ENCODE measurements at places on chromosomes 2 and 18.
A peak's percentile ranks its signal among the peaks of the same experiment; 100 is the strongest.

GRCh38 chr2:241036397-241036963, 38.1 kb downstream of the SNED1 start:
- DNase-seq: no peak

DNA sequence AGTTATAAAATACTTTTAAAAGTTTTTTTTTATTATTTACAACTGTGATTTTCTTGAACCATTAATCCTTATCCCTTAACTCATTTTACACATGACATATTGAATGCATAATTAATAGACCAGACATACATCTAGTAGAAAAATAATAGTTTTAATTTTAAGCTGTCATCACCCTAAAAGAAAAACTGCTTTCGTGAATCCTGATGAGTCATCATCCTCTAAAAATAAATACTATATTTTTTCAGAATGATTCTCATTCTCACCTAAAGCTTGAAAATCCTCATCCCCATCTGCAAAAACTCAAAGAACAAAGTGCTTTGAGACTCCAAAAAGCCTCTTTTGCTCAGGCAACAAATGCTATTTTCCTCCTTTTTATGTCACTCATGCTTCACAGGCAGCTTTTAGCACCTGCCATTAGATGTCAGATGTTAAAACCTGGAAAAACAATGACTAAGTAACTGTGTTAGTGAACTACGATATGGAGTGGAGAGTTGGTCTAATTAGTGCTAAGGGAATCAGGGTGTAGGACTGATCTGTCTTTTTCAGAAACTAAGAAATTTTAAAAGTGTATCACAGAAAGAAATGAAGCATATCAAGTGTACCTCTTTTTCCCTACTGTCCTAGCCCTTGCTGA, 297.6 kb downstream of the TMX3 start:
- no peak for DNase-seq

DNA sequence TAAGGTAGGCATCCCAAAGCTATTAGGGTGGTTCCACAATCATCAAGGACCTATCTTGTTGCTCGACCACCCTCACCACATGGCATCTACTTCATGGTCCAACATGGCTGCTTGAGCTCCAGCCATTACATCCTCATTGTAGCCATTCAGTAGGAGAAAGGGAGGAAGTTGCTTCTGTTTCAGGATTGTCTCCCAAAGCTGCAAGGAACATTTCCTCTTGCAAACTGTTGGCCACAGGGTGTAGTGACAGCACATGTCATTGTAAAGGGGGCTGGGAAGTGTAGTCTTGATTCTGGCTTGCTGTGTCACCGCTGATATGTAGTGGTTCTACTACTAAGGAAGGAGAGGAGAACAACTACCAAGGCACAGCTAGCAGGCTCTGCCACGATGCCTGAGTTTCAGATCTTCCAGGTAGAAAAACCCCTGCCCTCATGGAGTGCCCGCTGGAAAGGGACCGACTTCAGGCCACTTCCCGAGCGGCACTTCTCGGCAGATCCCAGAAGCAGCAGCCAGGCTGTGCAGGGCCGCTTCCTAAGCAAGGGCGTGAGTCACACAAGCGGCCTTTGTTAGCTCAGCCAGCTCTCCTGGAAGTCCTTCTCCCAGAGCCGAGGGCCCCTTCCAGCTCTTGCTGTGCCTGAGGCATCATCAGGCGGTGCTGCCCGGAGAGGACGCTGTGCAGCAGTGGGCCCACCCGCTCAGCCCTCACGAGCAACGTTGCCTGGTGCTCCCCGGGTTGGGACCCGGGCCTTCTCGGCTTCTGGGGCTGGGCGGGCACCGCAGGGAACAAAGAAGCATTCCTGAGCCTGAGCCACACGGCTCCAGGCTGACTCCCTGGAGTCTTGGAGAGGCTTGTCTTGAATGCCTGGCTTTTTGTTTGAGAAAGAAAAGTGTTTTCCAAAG, 58.2 kb downstream of the HS6ST1 start:
- DNase-seq: no peak

- DNase-seq: no peak
Measured at GRCh38 chr2:235270291-235270690, 223.6 kb upstream of the AGAP1 start.

GRCh38 chr2:165863810-165864261, 69.8 kb upstream of the GALNT3 start:
- DNase-seq: peak; percentile 8

DNA sequence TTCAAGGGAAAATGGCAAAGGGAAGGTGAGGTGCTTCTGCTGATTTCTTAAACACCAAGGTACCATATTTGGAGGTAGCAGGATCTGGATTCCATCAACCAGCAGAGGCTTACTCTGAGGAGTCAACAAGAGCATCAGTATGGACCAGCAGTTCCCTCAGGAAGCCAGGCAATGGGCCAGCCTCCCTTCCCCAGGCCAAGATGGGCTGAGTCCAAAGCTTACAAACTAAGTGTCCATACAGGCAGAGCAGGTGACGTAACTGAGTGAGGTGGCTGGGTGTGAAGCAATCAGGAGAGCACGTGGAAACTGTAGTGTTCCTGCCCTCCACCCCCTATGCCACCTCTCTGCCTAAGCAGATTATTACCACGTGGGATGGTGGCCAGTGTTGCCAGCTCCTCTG, 134.2 kb upstream of the HNRNPA3 start:
- DNase-seq: no peak

GRCh38 chr18:3402982-3403451, 47.0 kb upstream of the TGIF1 start:
- no peak for DNase-seq

DNA sequence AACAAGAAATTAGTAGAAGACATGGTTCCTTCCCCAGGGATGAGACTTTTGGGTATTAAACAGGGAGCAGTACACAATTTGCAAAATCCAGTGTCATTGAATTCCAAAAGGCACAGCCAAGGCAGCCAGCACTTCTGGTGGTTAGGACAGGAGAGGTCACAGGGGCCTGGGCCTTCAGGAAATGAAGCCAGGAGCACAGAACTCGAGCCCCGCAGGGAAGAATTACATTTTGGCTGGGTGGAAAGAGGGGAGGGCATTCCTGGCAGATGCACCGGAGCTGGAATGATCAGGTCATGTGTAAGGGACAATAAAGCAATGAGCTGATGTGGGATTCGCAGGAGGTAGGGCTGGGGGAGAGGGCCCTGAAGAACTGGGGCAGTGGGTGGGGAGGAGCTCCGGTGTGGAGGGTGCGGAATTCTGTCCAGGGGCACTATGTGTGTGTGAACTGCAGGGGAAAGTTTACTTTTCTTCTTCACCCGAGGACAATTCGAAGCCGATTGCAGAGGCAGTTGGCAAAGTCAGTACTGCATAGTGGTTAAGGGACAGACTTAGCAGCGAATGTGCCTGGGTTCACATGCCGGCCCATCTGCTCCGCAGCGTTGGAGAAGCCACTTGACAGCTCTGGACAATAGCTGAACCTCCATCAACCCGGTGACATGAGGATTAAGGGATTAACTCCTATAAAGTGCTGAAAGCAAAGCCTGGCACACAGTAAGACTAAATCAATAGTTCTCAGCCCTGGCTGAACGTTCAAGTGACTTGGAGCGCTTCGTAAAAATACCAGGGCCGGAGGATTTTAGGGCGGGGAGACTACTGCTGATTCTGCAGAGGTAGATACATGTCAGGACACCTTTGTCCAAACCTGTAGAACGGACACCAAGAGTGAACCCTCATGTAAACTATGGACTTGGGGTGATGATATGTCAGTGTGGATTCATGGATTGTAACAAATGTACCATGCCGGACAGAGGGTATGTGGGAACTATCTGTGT, 36.4 kb downstream of the ALPK2 start:
- DNase-seq: no peak

DNA sequence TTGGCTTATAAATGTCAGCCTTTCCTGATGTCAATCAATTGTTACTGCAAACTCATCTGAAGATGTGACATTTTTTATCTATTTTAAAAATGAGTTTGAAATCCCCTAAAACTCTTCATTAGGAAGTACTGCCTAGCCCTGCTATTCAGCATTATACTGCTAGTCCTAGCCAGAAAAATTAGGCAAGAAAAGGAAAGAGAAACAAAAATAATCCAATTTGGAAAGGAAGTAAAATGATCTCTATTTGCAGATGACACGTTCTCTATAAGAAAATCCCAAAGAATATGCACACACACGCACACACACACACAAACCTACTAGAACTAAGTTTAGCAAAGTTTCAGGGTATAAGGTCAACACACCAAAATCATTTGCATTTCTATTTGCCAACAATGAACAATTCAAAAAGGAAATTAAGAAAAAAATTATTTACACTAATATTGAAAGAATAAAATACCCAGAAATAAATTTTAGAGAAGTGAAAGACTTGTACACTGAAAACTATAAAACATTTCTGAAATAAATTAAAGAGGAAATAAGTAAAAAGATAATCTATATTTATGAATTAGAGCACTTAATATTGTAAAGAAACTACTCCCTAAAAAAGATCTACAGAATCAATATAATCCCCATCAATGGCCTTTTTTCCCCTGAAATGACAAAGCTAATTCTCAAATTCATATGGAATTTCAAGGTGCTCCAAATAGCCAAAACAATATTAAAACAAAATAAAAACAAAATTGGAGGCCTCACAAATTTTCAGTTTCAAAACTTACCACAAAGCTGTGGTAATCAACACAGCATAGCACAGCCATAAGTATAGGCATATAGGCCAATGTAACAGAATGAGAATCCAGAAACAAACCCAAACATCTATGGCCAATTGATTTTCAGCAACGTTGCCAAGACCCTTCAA, 433.7 kb upstream of the TRIB2 start:
- DNase-seq: no peak

Data from COR-L47 (cell line).